ENCODE measurements at places on chromosomes 6 and 20.
A peak's percentile ranks its signal among the peaks of the same experiment; 100 is the strongest.

DNA sequence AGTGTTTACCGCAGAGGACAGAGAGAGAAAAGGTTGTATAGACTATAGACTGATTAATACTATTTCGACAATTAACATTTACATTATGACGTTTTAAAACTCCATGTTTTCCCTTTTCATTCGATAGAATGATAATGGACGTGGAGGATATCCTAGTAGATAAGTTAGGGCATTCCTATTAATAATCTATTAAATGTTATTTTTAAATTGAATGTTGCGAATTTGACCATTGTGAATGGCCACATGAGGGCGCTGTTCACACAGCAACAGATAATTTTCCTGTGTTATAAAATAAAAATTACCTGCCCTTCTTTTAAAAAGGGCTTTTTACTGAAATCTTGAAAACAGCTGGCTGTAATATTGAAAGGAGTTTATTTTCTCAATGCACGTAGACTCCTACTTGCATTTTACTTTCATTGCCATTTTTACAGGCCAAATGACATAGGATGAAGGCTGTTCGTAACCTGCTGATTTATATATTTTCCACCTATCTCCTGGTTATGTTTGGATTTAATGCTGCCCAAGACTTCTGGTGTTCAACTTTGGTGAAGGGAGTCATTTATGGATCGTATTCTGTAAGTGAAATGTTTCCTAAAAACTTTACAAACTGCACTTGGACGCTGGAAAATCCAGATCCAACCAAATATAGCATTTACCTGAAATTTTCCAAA, 3.3 kb downstream of the ADGRB3 start:
- DNase-seq: peak; percentile 4

- DNase-seq: no peak
These were observed 15.4 kb downstream of the ACTR5 start for GRCh38 chr20:38763616-38764015.

- peak; percentile 57 for DNase-seq
These were observed 175.8 kb downstream of the GMPR start for GRCh38 chr6:16414205-16414604.

DNA sequence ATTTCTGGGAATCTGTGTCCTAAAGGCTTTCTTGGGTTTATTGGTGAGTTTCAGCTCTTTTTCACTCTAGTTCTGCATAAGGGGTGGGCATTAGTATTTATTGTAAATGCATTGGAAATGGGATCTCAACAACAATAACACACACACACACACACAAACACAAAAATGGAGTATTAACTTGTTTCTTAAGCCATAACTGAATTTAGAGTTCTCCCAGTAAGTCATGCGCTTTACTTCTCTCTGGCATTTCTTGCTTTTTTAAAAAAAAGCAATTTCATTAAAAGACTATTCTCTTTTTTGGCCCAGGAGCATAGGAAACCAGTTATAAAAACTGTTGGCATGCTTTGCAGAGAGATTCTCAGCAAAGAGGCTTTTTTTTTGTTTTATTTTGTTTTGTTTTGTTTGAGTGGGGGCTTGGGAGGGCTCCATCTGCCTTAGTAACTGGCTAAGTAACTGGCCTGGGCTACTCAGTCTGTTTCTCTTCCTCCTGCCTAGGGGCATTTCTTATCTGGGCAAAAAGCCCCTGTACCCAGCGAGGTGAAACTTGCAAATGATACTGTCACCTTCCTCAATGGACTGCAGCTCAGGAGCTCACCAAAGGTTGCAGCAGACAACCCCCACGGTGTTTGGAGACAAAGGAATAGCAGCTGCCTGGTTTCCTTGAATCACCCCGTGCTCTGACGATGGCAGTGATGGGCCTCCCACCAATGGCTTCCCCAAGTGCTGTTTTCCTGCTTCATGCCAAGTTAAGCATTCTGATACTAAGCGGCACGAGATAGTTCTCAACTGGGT, 128.5 kb downstream of the BCAS1 start:
- DNase-seq: no peak

DNA sequence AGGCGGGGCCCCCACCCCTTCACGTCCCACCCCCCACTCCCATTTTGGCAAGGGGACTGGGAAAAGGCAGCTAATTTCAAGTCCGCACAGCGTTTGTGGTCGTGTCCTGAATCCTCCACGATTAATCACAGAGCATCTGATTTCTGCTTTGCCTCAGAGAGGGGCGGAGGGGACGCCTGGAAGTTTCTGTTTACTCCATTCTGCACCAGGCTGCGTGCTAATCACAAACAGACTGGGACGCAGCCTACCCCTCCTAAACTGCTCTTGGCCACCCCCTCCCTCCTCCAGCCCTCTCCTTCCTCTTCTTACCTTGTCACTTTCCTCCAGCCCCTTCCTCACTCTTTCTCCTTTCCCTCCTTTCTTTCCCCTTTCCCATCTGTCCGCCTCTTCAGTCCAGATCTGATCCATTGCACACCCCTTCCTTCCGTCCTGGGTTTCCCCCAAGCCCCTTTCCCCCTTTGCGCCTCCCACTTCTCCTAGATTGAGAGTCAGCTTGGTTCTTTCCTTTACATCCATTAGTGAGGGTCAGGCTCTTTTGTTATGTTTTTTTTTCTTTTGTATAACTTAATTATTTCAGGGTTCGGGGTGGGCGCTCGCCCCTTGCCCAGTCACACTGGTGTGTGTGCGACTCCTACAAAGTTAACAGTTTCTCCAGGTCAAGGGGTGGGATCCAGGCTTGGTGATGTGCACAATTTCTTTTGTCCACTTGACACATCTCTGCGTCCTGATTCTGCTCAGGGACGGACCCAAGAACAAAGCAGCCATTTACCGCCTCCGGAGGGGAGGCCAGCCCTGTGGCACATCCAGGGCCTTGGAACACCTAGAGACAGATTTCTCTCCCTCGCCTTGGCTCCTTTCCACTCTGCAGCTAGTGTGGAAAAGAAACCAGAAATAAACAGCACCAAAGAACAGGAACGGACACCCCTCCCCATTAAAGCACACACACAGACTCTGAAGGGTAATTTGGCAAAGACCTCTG, 520 bp upstream of the RIPOR3 start:
- DNase-seq: no peak

DNA sequence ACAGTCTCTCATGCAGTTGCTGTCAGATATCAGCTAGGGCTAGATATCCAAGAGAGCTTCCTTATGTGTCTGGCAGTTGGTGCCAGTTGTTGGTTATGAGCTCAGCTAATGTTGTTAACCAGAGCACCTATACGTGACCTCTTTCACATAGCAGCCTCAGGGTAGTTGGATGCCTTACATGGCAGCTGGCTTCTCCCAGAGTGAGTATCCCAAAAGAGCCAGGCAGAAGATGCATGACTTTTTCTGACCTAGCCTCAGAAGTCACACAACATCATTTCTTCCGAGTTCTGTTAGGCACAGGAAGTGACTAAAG, 175.7 kb downstream of the VEGFA start:
- DNase-seq: no peak

DNA sequence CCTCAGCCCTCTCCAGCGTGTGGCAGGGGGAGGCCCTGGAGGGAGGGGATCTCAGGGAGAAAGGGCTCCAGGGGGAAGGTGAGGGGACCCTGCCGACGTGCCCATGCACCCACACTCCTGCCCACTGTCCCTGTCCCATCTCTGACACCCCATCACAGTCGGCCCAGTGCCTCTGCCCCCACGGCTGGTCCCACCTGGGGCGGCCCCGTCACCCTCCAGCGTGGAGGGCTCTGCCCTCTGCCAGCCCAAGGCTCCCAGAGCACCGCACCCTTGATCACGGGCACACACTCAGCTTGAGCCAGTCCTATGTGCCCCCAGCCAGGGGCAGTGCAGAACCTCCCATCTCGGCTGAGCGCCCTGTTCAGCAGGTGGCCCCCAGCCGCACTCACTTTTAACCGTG, 9.2 kb downstream of the SLC4A11 start:
- no peak for DNase-seq

GRCh38 chr20:11274141-11274594, 600.4 kb upstream of the JAG1 start:
- DNase-seq: no peak

DNA sequence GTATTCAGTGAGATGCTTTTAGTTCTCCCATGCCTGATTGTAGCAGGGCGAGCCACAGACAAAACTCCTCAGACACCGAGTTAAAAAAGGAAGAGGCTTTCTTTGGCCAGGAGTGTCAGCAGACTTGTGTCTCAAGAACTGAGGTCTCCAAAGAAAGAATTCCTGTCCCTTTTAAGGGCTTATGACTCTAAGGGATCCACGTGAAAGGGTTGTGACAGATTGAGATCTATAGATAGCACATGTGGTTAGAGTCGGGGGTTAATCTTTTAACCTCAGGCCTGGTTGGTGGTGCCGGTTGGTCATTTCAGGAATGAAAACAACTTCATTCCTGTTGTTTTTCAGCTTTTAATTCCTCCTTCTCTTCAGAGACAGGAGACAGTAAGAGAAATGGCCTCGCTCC, 168.8 kb upstream of the GRIK2 start:
- DNase-seq: no peak

- DNase-seq: no peak
These were observed 271.4 kb downstream of the EYA4 start for GRCh38 chr6:133512410-133513016.

DNA sequence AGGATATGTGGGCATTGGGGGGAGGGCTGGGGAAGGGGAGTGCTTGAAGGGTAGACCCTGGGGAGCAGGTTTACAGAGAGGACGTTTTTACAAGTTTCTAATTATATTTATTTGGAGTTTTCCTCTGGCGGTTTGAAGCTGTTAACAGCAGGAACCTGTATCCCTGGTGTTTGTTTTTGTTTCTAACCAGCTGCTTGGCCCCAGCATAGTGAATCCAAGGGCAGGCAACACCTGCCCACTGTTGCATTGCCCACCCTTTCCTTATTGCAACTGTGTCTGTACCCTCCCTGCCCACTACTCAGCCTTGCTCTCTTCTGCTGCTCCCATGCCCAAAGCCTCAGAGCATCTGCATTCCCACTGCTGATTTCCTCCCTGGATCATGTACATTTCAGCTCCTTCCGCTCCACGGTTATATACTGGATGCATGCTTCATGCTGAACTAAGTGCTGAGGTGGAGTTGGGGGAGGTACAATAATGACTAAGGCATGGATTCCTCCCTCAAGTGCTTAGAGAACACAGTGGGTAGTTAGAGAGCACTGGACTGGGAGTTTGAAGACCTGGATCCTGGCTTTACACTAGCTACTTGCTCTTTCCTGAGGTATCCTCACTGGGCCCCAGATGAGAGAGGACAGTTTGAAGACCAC, 6.0 kb downstream of the SCUBE3 start:
- DNase-seq: no peak

GRCh38 chr6:155075930-155076695, 81.0 kb downstream of the TIAM2 start:
- no peak for DNase-seq

GRCh38 chr6:150124235-150124634, 18.6 kb upstream of the PPP1R14C start:
- DNase-seq: no peak

DNA sequence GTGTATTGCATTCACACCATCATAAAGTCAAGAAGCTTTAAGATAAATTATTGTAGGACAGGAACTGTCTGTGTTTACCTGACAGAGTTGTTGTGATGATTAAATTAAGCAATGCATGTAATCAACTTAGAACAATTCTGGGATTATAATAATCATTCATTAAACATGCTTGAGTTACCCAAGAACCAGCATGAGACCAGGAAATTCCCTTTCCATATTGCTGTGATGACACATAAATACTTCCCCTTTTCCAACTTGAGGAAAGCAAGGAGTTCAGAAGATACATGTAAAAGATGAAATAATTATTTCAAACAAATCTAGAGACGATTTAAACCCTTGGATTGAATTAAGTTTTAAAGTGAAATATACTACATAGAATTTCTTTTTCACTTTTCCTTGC, 404.4 kb downstream of the GJA1 start:
- DNase-seq: no peak

DNA sequence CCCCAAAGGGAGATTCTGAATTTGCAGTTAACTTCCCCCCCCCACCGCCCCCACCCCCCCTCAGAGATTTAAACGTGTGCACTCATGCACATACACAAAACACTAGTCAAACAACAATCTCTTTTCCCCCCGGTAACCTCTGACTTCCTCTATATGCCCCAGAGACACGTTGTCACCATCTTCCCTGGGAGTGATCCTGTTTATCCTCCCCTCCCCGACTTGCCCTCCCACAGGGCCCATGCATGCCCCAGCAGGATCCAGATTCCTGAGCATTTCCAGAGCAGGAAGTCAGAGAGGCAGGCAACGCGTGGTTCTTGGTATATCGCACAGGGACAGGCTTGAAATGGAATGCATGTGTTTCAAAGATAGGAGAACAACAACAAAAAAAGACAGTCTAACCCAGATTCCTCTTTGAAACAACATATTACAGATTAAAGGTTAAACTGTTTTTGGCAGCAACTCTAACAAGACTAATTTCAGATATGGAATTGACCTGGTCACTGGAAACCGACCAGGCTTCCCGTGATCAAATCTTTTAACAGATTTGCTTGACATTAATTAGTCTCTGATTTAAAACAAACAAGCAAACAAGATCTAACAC, 1.3 kb downstream of the BLCAP start:
- DNase-seq: no peak

- DNase-seq: no peak
These were observed 35.2 kb upstream of the EEF1E1 start for GRCh38 chr6:8137529-8137939.

DNA sequence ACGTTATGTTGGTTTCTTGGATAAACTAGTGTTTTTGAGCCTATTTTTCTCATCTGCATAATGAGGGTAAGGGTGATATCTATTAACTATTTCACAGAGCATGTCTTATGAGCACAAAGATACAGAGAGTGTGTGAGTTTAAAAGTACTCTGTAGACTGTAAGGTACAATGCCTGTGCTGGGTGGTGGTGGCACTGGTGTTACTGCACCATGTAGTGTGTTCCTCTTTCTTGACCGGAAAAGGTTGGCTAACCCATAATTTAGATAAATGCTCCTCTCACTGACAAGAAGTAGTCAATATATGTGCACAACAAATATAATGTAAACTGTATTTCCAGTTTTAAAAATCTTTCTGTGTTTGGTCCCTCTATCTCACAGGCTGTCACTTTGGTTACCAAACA, 116.2 kb upstream of the MMS22L start:
- no peak for DNase-seq

- no peak for DNase-seq
These were observed 161.2 kb downstream of the PTPRT start for GRCh38 chr20:43028470-43028869.

DNA sequence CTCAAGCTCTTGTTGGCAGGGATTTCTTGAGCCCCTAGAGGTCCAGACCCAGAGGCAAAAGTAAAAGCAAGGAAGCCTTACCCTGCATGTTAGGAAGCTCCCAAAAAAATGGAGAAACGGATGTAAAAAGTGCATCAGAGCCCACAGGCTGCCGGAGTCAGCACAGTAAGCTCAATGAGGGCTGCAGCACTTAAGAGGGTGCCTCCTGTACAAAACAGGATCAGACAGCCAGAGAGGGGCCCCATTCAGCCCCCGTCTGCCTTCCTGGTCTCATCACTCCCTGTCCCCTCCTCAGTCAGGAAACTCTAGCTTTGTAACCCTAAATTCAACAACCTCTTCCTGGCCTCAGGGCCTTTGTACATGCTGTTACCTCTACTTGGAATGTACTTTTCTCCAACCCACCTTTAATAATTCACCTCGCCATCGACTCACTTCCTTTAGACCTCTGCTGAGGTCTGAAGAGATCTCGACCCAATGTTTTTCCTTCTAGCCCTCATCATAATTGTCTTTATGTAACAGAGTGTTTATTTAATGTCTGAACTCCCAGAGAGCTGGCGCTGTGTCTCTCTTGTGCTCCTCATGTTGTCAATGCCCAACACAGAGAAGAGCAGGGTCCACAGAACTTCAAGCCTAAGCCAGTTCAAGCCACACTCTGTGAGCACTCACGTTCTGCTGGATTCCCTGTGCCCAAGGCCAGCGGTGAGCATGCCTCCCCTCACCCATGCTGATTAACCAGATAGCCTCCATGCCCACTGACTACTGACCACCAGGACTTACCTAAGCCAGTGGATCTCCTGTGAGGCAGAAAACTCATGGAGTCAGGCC, 2.8 kb upstream of the PLCG1 start:
- DNase-seq: no peak
